ENCODE measurements at places on chromosomes 2 and 18. TPM values are rescaled to one million over a fixed set of nuclear protein-coding genes. Genes with fewer than 3 reads are reported as not detected.
A peak's percentile ranks its signal among the peaks of the same experiment; 100 is the strongest.

GRCh38 chr2:113039719-113040118 is 12.9 kb downstream of the IL36B start:
- DNase-seq = no peak
- H3K4me1 ChIP-seq = no peaks in the 10 kb centered on the region
- no peaks in the 10 kb centered on the region for H3K36me3 ChIP-seq
- H3K27ac ChIP-seq = no peak overlapping the region
- H3K4me3 ChIP-seq = no peak overlapping the region
- H3K27me3 ChIP-seq = no peaks in the 10 kb centered on the region

DNA sequence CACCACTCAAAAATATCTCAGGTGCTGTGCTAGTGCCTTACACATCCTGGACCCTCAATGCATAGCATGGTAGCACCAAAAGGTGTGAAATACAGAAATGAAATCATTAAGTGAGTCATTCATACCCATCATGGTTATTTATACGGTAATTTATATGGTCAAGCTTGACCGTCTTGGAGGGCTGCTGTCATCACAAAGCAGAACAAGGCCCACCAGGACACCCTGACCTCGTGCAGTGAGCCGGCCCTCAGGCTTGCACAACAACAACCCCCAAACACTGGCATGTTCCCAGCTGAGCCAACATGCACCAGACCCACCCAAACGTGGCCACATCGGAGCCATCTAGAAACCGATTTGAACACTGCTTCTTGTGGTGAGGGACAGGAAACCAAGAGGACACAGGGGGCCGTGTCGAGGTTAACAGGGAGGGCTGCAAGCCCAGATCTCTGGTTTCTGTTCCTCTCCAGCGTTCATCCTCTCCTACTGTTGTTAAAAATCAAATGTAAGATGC is 378.5 kb upstream of the ID2 start:
- DNase-seq = peak; percentile 75
- H3K27ac ChIP-seq = peak overlapping the region; percentile 10
- peak overlapping the region; percentile 48 for H3K4me3 ChIP-seq
- no peaks in the 10 kb centered on the region for H3K27me3 ChIP-seq
- H3K4me1 ChIP-seq = peaks cover 82% of the 10 kb centered on the region

GRCh38 chr2:37365669-37366068 is 21.2 kb downstream of the QPCT start:
- peak; percentile 20 for DNase-seq
- no peak overlapping the region for H3K4me3 ChIP-seq
- no peak overlapping the region for H3K27ac ChIP-seq
- no peaks in the 10 kb centered on the region for H3K36me3 ChIP-seq
- no peaks in the 10 kb centered on the region for H3K4me1 ChIP-seq

GRCh38 chr18:5895299-5895875 is at the start of gene TMEM200C:
TMEM200C (minus strand) TSS chr18:5895522; CDS start chr18:5892063, 3,459 bp downstream.
- H3K27me3 ChIP-seq = peaks cover 81% of the 10 kb centered on the region
- H3K4me3 ChIP-seq = peak within 1 kb of the TSS; percentile 53
- DNase-seq = peak; percentile 14

The CYRIA gene
- 2.3 TPM for total RNA-seq
